Motor neuron (in vitro differentiated cells): ENCODE measurements at places on chromosomes 1 and 21. TPM values are rescaled to one million over a fixed set of nuclear protein-coding genes. Genes with fewer than 3 reads are reported as not detected.

CFHR4 gene
- total RNA-seq: 1.4 TPM in 1 of 2 replicates, not detected in the other

AMY2A gene
- 0.73 TPM in 1 of 2 replicates, not detected in the other for total RNA-seq

LRP8 gene
- 37.1 and 43.9 TPM in 2 replicates for total RNA-seq

IFNLR1 gene
- 1.4 and 2.1 TPM in 2 replicates for total RNA-seq

INKA2 gene
- total RNA-seq: 5.2 and 5.6 TPM in 2 replicates

- peak; percentile 38 for ATAC-seq
These were observed at the start of gene ADAMTS5 for GRCh38 chr21:26967062-26967913. Gene ADAMTS5, minus strand, starts transcription at chr21:26967088. Its CDS starts 697 bp downstream, at chr21:26966391.

GRCh38 chr1:160658814-160659193 lies 12.0 kb upstream of the SLAMF1 start:
- no peak for ATAC-seq

GRCh38 chr1:165117482-165117881 lies 239.0 kb downstream of the LMX1A start:
- peak; percentile 66 for ATAC-seq

GRCh38 chr1:79040424-79041082 lies 34.0 kb upstream of the ADGRL4 start:
- ATAC-seq: peak; percentile 40

DNA sequence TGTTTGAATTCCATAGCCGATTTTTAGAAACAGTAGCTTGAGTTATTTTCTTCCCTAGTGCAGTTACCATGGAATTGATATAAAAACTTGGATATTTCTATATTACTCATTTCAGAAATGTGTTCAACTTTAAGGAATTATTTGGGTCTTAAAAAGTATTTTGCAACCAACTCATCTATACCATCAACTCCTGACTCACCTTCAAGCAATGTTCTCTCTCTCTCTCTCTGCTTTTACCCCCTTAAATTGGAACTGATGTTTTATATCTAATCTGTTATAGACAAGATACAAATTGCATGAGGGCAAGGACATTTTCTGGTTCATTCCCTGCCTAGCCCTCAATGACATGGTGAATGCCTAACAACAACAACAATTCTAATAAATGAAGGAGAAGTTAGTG lies 214.7 kb upstream of the NRIP1 start:
- ATAC-seq: no peak

DNA sequence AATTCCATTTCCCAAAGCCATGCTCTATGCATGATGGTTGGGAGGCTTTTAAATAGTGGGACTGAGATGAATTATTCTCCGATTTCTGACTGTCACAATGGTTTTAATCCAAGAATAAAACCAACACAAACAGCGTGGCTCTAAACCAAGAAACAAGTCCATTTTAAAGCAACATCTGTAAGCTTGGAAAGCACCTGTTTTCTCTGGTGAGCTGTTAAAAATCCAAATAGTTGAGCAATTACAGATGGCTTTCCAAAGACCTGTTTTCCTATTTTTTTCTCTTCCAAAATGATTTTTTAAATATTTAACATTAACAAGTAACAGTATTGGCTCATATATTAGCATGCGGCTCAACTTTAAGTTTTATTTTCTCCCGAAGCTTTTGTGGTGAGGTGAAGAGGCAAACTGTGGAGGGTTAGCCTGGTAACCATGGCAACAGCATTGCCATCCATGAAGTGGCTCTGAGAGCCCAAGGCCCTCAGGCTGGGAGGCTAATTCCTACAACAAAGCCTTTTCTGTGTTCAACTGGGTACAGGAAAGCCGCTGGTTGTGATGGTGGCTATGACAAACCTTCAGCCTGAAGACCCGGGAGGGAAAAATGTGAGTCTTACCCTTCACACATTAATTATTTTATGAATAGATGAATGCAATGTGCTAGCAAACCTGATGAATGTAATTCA lies 56.7 kb upstream of the B3GALT5 start:
- ATAC-seq: peak; percentile 99

DNA sequence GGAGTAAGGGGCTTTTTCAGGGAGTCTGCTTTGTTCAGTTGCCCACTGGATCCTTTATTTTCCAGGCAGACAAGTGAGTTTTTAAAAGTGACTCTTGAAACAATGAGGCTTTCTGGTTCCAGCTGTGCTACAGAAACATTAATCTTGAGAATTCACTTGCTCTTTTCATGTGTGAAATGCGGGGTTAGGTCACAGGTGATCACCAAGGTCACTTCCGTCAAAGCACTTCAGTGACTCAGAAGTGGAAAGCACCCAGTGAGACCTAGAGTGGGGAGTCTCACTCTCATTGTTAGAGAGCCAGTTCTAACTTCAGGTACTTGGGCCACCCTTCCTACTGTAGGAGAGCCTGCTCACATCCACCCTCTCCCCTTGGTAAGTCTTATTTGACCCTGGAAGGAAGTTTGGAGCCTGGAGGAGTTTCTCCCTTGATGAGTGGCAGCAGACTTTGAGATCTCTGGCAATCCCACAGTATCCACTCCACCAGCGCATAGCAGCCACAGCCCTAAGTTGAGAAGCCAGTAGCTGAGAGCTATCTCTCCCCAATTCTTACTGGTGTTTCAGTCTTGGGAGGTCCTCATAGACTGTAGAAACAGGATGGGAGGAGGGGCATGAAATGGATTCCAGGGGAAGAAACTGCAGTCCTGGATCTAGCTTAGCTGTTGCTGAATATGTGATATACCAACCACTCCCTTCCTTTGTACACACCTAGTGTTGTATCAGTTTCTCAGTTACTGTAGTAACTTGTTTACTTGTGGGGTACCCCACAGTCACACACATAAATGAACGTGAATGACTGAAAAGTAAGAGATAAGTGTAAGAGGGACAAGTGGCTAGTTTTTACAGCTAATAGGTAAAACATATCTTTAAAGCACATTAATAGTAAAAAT lies 3.1 kb downstream of the TACSTD2 start:
- ATAC-seq: no peak

DNA sequence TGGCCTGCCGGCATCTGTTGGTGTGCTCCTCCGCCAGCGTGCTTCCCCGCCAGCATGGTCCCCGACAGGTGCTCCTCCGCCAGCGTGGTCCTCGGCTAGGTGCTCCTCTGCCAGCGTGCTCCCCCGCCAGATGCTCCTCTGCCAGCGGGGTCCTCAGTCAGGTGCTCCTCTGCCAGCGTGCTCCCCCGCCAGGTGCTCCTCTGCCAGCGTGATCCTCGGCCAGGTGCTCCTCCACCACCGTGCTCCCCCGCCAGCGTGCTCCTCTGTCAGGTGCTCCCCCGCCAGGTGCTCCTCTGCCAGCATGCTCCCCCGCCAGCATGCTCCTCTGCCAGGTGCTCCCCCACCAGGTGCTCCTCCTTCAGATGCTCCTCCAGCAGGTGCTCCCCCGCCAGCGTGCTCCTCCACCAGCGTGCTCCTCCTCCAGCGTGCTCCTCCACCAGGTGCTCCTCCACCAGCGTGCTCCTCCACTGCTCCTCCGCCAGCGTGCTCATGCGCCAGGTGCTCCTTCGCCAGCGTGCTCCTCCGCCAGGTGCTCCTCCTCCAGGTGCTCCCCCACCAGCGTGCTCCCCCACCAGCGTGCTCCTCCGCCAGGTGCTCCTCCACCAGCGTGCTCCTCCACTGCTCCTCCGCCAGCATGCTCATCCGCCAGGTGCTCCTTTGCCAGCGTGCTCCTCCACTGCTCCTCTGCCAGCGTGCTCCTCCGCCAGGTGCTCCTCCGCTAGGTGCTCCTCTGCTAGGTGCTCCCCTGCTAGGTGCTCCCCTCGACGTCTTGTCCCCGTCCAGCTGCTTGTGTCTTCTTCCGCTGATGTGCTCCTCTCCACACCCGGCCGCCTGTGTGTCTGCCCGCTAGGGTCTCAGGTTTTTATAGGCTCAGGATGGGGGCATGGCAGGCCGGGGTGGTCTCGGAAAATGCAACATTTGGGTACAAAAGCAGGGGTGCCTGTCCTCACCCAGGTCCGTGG lies 223.0 kb downstream of the NRIP1 start:
- no peak for ATAC-seq

DNA sequence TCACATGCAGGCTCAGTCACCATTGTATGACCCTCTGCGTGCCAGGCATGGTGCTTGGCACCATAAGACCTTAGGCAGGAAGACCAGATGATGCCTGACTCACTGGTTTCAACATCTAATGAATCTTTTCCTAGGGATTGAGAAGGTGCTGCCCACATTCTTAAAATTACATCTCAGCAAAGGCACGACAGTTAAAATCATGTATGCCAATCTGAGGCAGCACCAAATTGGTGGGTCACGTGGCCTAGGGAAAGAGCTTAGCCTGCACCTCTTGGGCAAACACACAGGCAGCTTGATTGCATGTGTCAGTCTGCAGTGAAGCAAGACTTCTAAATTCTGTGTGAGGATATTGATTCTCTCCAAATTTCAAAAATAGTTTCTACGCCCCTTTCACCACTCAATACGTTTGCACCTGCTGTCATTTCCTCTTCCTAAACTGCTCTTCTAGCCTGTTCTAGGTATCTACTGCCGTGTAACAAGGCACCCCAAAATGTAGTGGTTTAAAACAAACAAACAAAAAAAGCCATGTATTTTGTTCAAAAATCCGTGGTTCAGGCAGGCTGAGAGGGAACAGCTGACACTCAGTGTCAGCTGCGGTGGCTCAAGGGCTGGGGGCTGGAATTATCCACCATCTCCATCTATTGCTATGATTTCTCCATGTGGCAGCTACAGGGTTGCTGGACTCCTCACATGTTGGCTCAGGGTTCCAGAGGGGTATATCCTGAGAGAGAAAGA lies 160.2 kb upstream of the FGGY start:
- ATAC-seq: no peak

DNA sequence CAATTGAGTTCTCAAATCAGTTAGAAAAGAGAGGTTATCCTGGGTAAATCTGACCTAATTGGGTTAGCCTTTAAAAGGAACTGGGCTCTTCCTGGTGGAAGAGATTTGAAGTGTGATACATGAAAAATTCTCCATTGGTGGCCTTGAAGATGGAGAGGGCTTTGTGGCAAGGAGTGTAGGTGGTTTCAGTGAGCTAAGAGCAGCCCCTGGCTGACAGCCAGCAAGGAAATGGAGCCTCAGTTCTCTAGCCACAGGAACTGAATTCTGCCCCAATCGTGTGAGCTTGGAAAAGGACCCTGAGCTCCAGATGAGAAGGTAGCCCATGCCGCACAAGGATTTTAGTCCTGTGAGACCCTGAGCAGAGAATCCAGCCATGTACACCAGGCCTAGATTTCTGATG lies 12.7 kb upstream of the HYI start:
- no peak for ATAC-seq

GRCh38 chr1:39819091-39819812 lies 30.6 kb upstream of the BMP8B start:
- ATAC-seq: no peak

GRCh38 chr1:22412932-22413727 lies 38.5 kb upstream of the ZBTB40 start:
- peak; percentile 11 for ATAC-seq

DNA sequence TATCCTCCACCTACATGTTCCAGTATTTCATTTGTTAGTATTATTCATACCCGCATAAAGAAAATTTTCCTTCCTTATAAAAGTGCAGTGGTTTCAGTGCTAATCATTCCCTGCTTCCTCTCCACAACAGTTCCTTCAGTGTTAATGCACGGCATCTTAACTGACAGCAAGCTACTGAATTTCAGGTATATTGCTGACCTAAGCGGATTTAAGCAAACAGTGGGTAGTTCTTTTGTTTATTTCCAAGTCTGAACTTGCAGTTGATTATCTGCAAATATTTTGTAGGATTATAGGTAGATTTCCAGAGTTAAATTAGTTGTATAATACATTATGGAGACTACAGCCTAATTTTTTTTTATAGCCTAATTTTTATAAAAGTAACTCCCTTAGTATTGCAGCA lies 15.1 kb upstream of the DR1 start:
- ATAC-seq: no peak

DNA sequence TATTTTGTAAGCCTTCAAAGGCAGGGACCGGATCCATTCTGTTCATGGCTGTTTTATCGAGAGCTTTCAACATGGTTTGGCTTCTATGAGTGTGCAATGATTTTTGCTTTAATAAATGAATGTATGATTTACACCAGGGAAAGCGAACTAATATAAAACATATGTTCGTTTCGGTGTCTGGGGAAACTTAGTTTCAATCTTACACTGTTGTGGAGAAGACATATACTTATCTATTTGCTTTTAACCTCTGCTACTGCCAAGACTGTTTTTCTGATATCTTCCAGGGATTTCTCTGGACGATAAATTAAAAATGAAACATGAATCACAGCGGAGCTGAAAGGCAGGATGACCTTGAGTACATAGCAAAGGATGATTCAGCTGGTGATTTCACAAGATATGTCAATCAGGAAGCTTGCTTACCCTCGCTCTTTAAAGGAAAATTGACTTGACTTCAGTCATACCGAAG lies 14.7 kb upstream of the CYYR1 start:
- ATAC-seq: peak; percentile 54
